ENCODE measurements at places on chromosomes 6 and 20.

- DNase-seq, result no peak
Measured at GRCh38 chr20:15767586-15767985, 805.7 kb downstream of the KIF16B start.

DNA sequence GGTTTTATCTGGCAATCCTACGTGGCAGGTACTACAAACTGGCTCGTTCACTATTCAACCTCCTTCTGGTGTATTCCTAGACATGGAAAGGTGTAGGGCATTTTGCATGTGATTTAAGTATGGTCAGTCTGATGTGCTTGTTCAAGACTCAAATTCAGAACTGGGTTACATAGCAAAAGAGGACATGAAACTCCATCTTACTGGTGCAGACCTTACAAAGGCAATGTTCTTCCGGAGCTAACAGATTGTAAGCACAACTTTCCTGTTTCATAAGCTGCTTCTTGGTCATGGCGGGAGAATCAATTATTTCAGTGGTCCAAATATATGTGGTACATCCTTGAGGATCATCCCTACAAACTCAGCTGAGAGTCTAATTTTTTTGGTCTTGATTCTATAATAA lies 703.4 kb downstream of the EPM2A start:
- peak; percentile 7 for DNase-seq

GRCh38 chr20:21702553-21703470 lies 2.7 kb upstream of the PAX1 start:
- no peak for DNase-seq

- no peak for DNase-seq
Measured at GRCh38 chr6:169861431-169862042, 110.1 kb downstream of the ERMARD start.

GRCh38 chr6:134235937-134236751 lies 81.8 kb downstream of the SGK1 start:
- peak; percentile 70 for DNase-seq

GRCh38 chr6:150266309-150266708 lies 102.5 kb upstream of the IYD start:
- no peak for DNase-seq

DNA sequence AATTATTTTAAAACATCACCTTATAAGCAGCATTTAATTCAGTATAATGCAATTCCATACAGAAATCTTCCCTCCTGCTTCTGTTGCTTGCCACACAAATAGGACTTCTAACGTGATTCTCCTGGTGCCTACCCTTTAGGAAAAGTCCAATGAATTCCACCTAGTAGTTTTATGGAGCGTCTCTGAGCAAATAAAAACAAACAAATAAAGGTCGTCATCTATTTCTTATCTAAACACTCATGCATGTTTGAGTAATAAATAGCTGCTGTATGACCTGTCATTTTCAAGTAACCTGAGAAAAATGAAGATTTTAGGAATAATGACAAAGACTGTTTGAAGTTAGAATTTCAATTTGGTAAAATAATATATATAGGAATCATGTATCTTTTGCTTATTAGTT lies 102.7 kb downstream of the BMP5 start:
- no peak for DNase-seq

GRCh38 chr6:53794137-53794719 lies 577 bp upstream of the LRRC1 start:
- no peak for DNase-seq

GRCh38 chr6:151747896-151748295 lies 59.6 kb upstream of the ESR1 start:
- no peak for DNase-seq

DNA sequence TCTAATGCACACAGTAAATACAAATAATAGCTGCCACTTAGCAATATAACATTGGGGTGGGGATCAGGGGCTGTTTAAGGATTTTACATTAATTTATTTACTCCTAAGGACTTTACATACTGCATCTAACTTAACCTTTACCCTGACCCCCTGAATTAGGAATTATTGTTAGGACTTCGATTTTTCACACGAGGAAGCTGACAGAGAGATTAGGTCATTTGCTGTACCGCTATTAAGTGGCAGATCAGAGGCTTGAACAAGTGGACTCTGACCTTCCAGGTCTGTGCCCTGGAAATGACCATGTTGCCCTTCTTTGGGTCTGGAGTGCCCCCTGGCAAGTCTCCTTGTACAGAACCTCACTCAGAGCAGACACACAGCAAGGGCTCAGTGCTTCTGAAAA lies 5.2 kb upstream of the ELMO2 start:
- no peak for DNase-seq

DNA sequence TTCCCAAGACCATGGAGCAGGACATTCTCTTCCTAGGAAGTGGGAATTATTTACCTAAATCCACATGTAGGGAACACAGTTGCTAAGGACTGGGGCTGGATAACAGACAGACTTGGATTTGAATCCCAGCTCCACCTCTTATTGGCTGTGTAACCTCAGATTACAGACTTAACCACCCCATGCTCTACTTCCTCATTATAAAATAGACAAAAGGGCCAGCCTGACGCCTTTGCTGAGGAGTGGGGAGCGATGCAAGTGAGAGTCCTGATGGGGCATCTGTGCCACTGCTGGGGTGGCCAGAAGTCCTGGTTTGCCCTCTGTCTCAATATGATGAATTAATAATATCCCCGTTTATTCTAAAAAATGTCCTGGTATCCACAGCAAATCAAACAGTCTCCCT lies 46.8 kb downstream of the SPATA2 start:
- DNase-seq, result no peak

DNA sequence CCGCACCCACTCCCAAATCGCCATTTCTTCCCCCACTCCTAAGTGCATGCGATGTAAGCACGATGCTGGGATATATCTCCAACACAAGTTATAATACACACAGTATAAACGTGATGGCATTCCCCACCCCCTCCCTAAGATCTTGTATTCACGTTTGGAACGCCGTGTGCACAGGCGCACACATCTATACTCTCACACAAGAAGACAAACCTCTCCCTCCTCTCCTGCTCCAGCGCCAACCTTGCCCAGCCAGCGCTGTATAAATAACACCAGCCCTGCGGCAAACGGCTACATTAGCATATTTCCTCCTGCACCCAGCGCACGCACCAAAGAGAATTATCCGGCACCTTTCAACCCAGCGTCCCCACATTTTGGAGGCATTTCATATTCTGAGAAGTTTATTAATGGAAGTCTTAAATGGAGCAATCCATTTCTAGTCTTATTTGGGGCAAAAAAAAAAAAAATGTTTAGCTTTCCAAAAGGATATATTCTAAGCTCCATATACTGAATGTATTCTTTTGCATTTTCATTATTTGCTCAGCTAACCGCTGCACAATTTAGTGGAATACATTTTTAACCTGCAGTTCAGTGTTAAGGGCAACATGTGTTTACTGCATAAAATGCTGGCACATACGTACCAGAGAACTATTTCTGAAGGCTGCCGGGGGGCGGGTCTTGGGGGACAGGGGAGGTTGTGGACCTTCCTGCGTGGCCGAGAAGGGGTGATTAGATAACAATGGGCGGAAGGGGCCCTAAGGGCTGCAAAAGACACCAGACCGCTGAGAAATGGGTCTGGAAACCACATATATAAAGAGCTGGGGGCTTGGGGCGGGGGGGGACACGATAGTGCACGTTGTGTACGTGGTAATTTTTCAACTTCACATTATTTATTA lies 1.1 kb upstream of the SLC22A23 start:
- DNase-seq, result no peak

DNA sequence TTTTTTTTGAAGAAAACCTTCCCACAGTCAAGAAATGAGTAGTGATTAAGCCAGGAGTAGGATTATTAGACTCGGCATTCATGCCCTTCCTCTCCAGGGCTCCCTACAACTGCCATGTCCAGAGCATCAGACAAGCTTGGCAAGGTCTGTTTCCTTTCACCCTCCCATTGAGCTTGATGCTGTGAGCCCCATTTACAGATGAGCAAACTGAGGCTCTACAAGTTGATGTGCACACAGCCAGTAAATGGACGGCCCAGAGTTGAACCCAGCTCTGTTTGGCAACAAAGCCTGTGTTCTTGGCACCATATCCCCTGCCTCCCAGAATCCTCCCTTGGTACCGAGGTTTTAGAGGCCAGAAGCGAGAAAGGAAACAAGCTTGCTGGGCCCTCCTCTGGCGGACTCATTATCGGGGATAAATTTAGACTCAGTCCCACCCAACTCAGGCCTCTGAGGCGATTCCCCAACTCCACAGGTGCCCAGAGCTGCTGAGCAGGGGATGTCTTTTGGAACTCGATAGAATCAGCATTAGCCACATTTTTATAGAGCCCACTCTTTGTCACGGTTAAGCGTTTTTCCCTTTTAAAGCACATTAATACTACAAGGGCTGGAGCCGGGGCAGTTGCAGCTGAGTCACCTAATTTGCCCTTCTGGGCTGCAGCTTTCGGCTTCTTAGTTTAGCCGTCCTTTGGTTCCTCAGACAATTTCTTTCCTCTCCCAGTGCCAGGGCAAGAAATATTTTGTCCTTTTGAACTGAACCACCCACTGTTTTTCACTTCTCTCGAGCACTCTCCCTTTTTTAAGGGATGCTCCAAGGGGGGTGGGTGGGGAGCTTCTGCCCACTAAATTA lies 23.0 kb upstream of the NFATC2 start:
- no peak for DNase-seq

- no peak for DNase-seq
Measured at GRCh38 chr20:14643556-14643955, 306.1 kb upstream of the FLRT3 start.

GRCh38 chr20:23668477-23668951 lies 20.3 kb downstream of the CST4 start:
- peak; percentile 13 for DNase-seq

GRCh38 chr6:4889701-4890100 lies 113.5 kb downstream of the CDYL start:
- DNase-seq, result no peak

- no peak for DNase-seq
Measured at GRCh38 chr6:149419696-149420404, 19.8 kb downstream of the SUMO4 start.

DNA sequence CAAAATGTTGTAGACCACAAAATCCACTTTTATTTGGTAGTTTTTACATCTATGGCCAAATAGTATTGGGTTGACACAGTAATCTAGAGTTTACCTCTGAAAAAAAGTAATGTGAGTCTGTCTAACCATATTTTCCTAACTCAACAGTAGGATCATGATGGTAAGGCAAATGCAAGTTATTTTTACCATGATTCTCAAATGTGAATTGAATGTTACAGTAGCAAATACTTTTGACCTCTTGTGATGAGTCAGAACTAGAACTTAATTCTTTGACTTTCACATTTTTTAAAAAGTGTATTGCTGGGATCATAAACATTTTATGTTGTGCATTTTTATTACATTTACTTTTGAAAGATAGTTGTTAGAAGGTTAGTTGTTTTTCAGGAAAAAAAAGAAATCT lies 22.0 kb downstream of the RNF146 start:
- no peak for DNase-seq

DNA sequence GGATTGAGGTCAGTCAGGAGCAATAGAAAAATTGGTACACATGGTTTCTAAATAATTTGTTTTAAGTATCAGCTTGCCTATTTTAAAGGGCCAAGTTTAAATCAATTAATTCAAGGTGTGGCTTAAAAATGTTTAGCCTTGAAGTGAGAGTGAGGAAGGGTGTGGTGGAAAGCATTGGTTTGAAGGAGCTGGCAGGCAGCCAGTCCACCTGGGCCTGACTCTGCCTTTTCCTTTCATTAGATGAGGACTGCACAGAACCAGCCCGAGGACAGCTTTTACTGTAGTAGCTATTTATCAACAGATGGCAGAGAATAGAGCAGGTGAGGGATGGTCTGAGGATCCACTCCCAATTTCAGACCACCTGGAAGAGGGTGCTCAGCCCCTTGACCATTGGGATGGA lies 42.4 kb downstream of the DHX35 start:
- no peak for DNase-seq

- DNase-seq, result peak; percentile 30
Measured at GRCh38 chr6:28981431-28981832, 23.7 kb downstream of the ZNF311 start.

GRCh38 chr20:2696646-2697045 lies 4.1 kb downstream of the EBF4 start:
- no peak for DNase-seq

DNA sequence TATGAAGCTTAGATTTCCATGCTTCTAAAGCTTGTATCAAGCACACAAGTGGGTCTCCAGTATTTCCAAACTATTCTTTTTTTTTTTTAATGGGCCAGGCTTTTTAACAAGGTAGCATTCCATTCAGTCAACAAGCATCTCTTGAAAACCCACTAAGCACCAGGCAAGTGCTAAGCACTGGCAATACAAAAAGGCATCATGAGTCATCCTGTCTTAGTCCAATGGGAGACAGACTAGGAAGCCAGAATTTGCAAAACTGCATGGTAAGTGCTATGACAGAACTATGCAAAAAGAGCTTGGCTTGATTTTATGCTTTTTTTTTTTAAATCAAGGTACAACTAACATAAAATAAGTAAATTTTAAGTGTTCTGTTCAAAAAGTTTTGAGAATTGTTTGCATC lies 109.3 kb upstream of the DST start:
- no peak for DNase-seq

- no peak for DNase-seq
Measured at GRCh38 chr20:37335642-37336368, 10.1 kb upstream of the SRC start.

GRCh38 chr20:63519668-63520503 lies 679 bp upstream of the PPDPF start:
- no peak for DNase-seq

GRCh38 chr6:158419339-158419909 lies 107.2 kb downstream of the TULP4 start:
- no peak for DNase-seq

DNA sequence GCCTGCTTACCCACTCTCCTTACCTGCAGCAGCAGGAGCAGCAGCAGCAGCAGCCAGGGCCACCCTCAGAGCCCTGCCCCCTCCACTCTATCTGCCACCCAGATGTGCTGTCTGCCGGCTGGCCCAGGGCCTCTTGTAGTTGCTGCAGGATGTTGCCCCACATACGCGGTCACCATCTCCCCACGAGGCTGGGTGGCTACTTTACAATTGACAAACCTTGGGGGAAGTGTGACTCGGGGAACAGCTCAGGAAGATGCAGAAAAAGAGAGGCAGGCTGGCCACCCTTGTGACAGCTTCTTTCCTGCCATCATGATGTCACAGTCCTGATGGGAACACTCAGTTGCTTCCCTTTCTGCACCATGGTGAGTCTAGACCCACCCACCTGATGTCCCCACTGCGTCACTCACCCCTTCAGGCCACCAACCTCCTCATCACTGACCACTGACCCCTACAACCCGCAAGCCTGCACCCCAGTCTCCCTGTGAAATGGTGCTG lies 14.5 kb downstream of the TREM1 start:
- no peak for DNase-seq

DNA sequence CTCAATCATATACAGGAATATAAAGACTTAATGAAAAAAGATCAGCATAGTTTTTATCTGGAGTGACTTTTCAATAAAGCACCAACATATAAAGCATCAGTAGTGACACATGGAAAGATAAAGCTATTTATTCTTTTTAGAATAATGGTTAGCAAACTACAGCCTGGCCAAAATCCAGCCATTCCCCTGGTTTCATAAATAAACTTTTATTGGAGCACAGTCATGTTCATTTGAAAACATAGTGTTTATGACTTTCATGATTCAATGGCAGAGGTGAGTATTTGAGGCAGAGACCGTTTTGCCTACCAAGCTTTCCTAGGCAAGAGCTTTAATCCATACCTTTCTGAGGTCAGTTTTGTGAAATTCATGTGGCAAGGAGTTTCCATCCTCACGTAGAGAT lies 153.5 kb downstream of the RPS12 start:
- no peak for DNase-seq
